ENCODE measurements at places on chromosomes 2 and 18. TPM values are rescaled to one million over a fixed set of nuclear protein-coding genes. Genes with fewer than 3 reads are reported as not detected.

The UGT1A4 gene
- total RNA-seq, result not detected

The SOCS6 gene
- total RNA-seq, result 20.8 TPM

The MFF gene
- 85.6 TPM for total RNA-seq

The DAW1 gene
- total RNA-seq, result 1.0 TPM

The ACMSD gene
- total RNA-seq, result not detected

The GAREM2 gene
- total RNA-seq, result 1.4 TPM

The SLC30A3 gene
- not detected for total RNA-seq

The TNFRSF11A gene
- 26.5 TPM for total RNA-seq

The LONRF2 gene
- 1.1 TPM for total RNA-seq

The MFSD2B gene
- not detected for total RNA-seq

The XIRP2 gene
- 0.11 TPM for total RNA-seq

The CFC1 gene
- not detected for total RNA-seq

The IL36B gene
- total RNA-seq, result not detected

The ABCG5 gene
- not detected for total RNA-seq

The RPIA gene
- 17.5 TPM for total RNA-seq

The MEIS1 gene
- total RNA-seq, result 5.9 TPM

The FAM124B gene
- total RNA-seq, result not detected

The EVX2 gene
- total RNA-seq, result not detected

The CHAC2 gene
- 16.0 TPM for total RNA-seq

The RAX gene
- not detected for total RNA-seq

The SFT2D3 gene
- 4.2 TPM for total RNA-seq

The SIX3 gene
- total RNA-seq, result 0.07 TPM

The PROM2 gene
- total RNA-seq, result 77.8 TPM

The ARHGAP15 gene
- total RNA-seq, result not detected
